NCI-H510A treated with DMSO at 0.1 percent for 48 hours (cell line): ENCODE measurements at places on chromosomes 2 and 18.

DNA sequence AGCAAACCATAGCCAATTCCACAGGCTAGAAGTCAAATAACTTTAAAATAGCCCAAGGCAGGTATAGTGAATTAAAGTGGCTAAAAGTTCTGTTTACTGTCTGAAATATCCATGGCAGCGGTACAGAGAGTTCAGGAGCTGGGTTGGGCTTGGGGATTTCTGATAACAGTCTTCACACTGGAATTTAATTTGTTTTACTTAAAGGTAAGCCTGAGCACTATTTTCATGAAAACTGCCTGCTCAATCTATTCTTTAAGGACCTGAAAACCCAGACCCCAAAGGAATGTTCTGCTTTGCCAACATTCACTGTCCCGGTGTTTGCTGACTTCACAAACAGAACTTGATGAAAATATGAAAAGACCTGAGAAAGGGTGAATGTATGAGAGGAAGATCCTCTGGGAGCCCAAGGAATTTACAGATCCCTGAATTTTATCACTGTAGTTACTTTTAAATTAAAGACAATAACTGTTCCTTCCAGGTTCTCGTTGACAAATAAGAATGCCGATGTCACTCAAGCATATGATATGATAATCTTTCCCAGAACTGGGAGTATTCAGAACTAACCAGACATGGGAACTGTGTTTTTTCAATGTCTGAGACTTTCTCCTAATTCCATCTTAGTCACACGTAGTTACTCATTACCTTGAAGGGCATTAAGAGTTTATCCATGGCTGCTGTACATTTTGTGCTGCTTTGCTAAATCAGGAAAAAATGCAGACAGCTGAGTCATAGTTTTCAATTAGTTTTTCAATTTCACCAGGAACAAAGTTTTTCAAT, 28.3 kb upstream of the ITGB6 start:
- DNase-seq, result no peak

- no peak for DNase-seq
Measured at GRCh38 chr2:40123326-40123725, 328.6 kb downstream of the SLC8A1 start.

DNA sequence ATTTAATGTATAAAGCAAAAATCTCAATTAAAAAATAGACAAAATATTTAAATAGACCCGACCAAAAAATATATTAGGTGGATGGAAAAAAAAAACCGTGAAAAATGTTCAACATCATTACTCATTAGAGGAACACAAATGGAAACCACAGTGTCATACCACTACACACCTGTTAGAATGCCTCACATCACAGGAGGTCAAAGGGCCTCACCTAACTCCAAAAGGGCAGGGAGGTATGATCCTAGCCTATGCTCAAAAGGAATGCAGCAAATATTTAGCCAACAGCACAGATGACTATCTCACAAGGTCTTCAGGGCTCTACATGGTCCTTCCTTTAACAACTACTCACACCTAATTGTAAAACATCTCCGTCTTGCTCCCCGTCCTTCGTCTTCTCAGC, 185.5 kb upstream of the SETBP1 start:
- DNase-seq, result no peak

DNA sequence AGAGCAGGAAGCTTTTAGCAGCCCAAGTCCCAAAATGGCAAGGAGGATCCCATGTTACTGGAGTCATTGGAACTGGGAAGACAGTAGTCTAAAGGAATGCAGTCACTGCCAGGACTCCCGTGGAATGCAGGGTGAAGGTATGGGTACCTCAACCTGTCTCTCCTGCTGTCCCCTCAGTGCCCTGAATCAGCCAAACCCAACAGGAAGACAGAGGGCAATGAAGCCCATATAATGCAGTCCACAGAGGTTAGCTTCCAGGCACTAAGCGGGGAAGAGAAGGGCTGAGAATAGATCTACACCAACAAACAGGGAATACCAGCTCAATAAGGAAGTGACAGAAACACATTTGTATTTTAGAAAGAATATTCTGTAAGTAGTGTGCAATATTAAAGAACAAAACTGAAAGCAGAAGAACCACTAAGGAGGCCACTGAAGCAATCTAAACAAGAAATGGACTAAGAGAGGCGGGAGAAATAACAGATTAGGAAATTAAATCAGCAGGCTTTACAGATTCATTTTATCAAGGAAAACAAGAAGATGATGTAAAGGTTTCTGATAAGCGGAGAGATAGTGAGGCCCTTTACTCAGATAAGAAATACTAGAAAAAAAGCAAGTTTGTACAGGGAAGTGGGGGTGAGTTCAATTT, 8.3 kb downstream of the NEMP2 start:
- DNase-seq, result no peak

GRCh38 chr2:187612857-187613256, 58.6 kb upstream of the TFPI start:
- DNase-seq, result no peak

DNA sequence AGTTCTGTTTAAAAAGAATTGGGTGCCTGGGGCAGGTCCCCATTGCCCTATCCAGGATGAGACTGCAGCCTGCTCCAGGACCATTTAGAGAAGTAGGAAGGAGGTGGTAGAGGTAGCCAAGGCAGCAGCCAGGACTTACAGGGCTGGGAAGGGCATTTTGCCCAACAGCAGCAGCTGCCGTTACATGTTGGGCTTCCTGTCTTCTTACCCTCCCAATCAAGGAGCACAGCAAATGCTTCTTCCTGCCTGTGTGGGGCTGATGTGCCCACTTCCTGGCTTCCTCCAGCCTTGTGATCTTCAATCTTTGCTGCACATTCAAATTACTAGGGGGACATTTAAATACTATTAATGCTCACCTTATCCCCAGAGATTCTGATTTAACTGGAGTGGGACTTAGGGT, 112.0 kb downstream of the QPCT start:
- no peak for DNase-seq

GRCh38 chr2:207625014-207625907, at the start of gene METTL21A:
TSS of gene METTL21A (minus strand) at chr2:207625394. CDS start at chr2:207624375, 1,019 bp downstream.
- peak; percentile 81 for DNase-seq

GRCh38 chr2:33077311-33077710, 130.6 kb downstream of the LTBP1 start:
- DNase-seq, result no peak
